ENCODE measurements at places on chromosomes 3 and 15.

DNA sequence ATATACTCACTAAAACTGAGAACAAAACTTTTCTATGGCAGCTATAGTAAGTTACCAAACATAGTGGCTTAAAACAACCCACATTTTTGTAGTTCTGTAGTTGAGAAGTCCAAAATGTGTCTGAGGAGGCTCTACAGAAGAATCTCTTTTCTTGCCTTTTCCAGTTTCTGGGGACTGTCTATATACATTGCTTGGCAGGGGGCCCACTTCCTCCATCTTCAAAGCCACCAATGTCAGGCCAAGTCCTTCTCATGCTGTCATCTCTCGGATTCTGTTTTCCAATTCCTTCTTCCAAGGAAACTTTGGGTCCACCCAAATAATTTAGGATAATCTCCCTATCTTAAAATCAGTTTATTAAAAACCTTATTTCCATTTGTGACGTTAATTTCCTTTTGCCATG, 92.7 kb downstream of the DLG1 start:
- DNase-seq: no peak

DNA sequence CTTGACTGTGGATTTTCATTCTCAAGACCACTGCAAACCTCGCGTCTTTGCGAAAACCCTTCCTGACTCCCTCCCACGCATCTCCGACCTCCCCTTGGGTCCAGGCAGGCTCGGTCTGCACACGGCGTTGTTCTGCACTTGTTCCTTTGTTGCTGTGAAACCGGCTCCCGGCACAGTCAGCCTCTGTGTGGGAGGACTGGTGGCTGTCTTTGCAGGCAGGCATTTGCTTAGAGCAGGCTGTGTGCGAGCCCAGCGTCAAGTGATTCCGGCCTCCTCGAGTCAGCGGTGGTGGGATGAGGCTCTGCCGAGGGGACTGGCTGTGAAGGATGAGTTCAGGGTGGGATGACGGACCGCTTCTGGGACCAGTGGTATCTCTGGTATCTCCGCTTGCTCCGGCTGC, 102.6 kb upstream of the ROPN1 start:
- DNase-seq: no peak

- no peak for DNase-seq
Measured at GRCh38 chr3:181712553-181713279, 991 bp downstream of the SOX2 start.

DNA sequence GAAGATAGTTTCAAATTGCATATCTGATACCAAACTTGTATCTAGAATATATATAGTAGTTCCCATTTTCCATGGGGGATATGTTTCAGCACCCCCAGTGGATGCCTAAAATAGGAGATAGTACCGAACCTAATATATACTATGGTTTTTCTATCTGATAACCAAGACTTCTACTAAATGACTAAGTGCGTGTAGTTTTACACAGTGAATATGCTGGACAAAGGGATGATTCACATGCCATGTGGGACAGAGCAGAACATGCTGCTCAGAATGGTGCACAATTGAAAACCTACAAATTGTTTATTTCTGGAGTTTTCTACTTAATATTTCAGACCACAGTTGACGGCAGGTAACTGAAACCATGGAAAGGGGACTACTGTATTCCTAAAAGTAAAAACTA, 73.4 kb upstream of the TP63 start:
- no peak for DNase-seq

GRCh38 chr3:197345390-197345789, 47.0 kb upstream of the DLG1 start:
- no peak for DNase-seq

GRCh38 chr3:144810160-144810559, 838.5 kb downstream of the DIPK2A start:
- no peak for DNase-seq

DNA sequence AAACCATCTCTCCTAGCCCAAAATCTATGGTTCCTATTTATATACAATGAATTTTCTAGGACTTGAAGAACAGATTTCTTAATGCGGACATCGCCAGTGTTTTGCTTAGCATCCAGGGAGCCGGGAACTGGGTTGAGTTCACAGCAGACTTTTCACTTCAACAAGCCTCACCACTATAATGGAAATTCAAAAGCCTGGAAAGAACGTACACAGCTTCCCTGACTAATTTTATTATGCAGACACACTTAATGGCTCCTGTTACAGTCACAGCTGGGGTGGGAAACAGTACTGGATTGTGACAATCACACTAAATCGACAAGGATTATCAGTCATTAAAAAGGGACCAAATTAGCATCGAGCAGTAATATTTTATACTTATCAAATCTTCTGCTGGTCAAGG, 129.2 kb upstream of the BNIP2 start:
- DNase-seq: no peak

DNA sequence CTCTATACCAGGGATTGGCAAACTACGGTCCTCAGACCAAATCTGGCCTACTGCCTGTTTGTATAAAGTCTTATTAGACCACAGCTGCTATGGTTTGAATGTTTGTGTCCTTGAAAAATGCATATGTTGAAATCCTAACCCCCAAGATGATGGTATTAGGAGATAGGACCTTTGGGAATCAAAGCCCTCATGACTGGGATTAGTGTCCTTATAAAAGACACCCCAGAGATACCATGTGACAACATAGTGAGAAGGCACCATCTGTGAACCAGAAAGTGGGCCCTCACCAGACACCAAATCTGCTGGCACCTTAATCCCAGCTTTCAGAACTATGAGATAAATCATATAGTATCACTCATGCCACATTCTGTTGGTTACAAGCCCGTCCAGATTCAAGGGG, 7.4 kb downstream of the HMCES start:
- no peak for DNase-seq

DNA sequence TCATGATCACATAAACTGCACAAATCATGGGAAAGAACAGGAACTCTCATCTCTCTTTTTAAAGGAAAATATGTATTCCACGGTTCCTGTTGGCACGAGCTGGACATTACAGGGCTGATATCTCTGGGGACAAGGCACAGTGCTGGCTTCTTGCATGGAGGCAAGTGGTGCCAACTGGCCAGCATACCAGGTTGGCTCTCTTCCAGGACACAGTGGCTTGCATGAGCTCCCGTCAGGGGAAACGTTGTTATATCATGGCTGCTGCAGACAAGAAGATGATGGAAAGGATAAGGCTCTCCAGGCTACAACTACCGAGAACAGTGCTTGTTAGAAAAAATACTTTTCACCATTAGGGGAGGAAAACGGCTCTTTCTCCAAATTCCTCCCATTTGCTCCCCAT, 283.9 kb downstream of the RORA start:
- peak; percentile 56 for DNase-seq

DNA sequence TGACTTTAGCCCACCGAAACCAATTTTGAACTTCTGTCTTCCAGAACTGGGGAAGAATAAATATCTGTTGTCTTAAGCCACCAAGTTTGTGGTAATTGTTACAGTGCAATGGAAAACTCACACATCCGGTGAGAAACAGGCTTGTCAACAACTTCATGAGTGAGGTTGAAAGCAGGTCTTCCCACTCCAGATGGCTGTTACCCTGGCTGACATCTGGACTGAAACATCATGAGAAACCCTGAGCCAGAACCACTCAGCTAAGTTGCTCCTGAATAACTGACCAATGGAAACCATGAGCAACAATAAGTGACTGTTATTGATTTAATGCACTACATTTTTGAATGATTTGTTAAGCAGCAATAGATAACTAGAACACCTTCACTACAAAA, 10.3 kb downstream of the ACSBG1 start:
- DNase-seq: no peak

- DNase-seq: peak; percentile 7
Measured at GRCh38 chr3:47440131-47440530, 35.6 kb downstream of the SCAP start.

GRCh38 chr15:50256188-50257041, 9.1 kb downstream of the HDC start:
- DNase-seq: no peak

DNA sequence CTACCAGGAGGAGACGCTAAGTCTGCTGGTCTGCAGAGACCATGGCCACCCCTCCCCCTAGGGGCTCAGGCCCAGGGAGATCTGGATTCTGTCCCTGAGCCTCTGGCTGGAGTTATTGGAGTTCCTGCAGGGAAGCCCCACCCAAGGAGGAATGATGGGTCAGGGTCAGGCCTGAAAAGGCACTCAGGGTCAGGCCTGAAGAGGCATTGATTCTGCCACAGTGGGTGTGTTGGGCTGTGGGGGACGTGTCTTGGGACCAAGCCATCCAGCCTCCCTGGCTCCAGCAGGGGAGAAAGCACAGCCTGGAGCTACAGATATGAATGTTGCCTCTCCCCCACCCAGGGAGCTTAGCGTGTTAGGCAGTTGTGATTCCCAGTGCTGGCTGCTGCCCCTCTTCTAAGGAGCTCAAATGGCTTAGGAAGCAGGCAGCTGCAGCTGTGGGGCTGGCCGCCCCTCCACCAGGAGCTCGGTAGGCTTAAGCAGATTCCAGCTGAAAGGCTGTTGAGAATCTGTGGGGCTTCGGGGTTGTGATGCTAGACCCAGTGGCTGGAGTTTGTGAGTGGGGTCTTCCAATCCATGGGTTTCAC, 176.7 kb downstream of the CHL1 start:
- DNase-seq: no peak

GRCh38 chr3:192215-192929, 4.2 kb upstream of the CHL1 start:
- no peak for DNase-seq

DNA sequence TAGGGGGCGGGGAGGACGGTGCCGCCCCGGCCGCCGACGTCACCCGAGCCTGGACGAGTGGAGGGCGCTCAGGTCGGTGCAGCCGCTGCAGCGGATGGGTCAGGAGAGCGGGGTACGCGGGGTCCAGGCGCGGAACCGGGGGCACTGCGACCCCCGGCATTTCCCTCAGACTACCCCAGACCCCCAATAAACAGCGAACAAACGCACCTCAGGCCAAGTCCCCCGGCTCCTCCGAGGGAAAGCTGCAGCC, 78.9 kb downstream of the IQSEC1 start:
- no peak for DNase-seq

- no peak for DNase-seq
Measured at GRCh38 chr15:40142428-40142827, 18.4 kb upstream of the BUB1B start.

DNA sequence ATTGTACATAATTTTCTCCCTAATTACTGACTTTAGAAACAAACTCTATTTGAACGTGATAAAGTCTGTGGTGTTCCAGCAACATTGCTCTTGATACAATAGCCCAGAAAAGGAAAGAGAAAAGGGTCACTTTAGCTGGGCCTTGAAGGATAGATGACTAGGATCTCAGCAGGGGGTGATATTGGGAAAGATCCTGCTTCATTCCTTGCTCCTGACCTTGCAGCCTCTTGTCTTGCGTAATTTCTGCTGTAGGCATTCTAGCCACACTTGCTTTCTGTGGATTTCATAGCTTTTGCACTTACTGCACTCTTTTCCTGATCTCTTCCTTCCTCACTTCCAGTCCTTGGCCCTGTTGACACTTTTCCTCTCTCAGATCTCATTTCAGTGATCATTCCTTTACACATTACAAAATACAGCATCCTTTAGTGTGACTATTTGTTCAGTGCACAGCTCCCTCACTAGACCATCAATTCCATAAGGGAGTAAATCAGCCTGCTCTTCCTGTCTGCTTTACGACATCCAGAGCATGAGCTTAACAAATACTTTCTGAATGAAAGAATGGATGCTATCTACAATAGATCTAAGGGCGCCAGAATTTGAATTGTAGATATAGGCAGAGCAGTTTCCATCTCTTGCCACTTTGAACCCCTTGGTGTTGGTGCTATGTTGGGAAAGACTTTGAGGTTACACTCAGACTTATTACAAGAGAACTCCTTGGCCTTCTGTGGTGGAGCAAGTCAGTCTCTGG, 559.6 kb upstream of the MDFIC2 start:
- no peak for DNase-seq

DNA sequence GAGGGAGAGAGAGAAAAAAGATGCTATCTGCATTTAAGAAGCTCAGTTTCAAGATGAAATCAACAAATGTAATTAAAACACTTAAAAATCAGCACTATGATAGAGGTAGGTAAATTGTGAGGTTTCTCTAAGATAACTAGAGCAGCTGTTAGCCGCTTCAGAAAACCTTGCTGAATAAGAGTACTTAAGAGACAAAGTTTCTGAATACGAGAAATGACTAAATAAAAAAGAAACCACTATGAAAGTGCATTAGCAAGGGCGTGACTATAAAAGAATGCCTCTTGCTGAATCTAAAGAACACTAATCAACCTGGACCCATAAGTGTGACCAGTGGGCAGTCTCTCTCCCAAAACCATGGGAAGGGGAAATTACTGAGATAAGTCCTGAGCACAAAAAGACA, 41.8 kb downstream of the IQCB1 start:
- no peak for DNase-seq

DNA sequence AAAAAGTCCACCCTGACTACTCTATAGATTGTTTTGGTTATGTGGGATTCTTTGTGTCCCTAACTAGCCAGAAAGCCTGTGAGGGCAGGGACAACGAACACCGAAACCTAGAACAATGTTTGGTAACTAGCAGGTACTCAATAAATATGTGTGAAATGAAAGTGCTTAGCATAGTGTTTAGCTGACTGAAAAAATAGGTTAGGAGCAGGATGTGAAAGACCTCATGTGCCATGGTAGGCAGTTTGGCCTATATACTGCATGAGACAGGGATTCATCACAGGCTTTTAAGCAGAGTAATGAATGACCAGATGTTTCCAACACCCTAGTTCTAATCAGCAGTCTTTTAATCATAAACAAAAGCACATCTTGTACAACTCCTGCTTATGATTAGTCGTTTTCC, 64.2 kb downstream of the MYO5A start:
- DNase-seq: no peak

DNA sequence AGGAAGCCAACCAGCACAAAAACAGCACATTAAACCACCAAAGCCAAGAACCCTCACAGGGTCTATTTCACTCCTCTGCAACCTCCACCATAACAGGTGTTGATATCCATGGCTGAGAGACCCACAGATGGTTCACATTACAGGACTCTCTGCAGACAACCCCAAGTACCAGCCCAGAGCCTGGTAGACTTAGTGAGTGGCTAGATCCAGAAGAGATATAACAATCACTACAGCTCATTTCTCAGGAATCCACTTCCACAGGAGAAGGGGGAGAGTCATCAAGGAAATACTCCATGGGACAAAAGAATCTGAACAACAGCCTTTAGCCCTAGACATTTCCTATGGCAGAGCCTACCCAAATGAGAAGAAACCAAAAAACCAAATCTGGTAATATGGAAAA, 168.1 kb upstream of the CD96 start:
- no peak for DNase-seq

DNA sequence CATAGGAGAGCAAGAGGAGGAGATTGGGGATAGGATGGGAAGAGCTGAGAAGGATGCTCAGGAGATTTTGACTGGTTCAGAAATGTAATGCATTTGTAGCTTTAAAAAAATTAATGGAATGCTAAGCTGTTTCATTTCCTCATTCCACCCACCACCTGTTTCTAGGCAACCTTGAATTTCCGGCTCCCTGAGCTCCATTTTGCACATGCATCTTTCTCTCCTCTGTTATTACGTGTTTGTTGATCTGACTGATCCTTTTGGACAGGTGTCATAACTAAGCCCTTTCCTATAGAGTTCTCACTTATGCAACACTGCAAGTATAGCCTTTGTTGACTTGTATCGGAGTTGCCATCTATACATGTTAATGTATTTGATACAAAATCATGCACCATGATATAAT, 4.3 kb downstream of the TMPRSS7 start:
- DNase-seq: no peak

GRCh38 chr3:95733336-95733735, 1081.1 kb upstream of the EPHA6 start:
- no peak for DNase-seq
